ENCODE measurements at places on chromosomes 16 and 17.

DNA sequence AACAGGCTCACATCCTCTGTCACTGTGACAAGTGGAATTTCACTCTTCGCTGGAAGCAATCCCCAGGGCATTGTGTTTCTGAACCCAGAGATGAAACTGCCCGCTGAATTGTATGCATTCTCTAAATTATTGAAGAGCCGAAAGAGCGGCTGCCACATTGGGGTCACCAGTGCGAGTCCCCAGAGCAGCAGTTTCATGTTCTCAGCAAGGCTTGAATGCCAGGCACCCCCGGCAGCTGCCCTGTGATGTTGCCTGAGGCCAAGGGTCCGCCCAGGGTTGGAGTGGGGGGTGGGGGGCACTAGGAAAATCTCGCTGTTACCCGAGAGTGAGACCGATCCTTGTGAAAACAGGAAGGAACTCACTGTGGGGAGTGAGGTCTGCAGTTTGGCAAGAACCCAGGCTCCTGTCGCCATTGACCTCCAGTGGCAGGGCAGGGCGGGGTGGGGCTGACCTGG lies 20.7 kb upstream of the BCAR1 start:
- no peak for DNase-seq

GRCh38 chr16:78647019-78647418 lies 547.6 kb downstream of the WWOX start:
- no peak for DNase-seq

DNA sequence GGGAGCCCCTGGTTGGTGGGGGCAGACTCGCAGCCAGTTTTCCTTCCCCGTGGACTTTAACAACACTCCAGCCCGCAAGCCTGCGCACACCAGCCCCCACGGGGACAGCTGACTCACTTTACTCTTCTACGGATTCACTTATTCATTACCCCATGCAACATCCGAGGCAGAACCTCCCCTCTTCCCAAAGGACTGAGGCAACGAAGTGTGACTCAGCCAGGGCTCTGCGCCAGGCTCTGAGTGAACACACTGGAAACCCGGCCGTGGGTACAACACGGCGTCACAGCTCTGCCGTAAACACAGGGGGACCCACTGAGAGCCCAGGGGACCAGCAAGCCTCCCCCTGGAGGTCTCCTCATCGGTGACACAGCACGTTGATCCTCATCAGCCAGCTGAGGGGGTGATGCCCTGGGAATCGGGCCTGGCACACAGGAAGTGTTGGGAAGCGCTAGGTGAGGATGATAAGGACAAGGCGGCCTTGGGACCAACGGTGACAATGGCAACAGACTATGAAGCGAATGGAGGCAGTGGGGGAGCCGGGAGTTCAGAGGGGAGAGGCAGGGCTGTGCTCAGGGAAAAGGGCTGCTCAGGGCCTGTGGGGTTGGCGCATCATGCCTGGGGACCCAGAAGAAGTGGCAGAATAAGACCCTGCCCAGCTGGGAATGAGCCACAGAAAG lies 14.6 kb downstream of the COTL1 start:
- no peak for DNase-seq

DNA sequence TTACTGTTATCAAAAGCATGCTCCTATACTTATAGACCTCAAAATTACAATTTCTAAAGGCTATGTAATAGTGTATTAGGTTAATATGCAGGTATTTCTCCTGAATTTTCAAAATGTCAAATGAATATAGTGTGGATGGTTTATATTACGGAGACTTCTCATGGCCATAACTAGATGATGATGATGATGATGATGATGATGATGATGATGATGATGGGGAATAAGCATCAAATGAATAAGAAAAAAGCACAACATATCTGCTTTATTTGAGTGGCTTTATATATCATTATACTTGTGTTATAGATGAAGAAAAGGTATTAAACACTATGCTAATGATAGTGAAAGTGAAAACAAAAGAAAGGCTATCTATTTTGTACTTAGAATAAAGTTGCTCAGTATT lies 53.9 kb downstream of the CDC27 start:
- DNase-seq, result no peak

- DNase-seq, result peak; percentile 50
Observed at GRCh38 chr17:3695723-3696411, at the start of gene P2RX5. TSS of gene P2RX5 (minus strand) at chr17:3696155. CDS start at chr17:3696005, 150 bp downstream.

- no peak for DNase-seq
Observed at GRCh38 chr16:56477096-56477878, 25.9 kb downstream of the OGFOD1 start.

- DNase-seq, result no peak
Observed at GRCh38 chr16:67312719-67313118, 13.8 kb downstream of the KCTD19 start.

DNA sequence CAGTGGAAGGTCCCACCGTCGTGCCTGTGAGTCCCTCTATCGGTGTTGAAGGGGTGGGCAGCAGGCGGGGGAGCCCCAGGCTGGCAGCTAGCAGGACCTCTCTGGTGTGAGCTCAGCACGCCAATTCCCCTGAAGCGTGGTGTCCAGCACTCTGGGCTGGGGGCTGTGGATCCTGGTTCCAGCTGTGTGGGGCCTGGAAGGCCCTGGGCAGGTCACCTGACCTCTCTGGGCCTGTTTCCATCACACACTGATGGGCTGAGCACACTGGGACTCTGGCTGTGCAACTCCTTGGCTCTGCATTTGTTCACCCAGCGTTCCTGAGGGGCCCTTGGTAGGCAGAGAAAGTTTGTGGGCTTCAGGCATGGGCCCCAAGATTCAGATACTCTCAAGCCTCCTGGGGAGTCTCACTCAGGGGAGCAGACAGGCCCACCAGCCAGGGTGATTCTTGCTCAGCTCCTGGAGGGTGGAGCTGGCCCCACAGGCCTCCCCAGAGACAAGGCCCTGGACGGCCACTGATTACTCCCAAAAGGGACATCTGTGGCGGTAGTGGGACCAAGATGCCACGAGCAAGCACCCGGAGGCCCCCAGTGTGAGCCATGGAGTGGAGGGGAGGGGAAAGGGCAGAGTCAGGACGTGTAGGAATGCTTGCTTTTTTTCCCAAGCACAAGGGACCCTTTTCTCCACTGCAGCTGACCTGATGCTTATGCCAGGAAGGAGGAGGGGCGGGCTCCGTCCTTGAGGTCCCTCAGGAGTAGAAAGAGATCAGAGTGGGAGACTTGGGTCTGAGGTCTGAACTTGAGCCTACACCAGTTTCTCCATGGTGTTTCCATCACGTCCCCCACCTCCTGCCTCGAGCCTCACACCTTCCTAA lies 8.5 kb downstream of the SCGB1C2 start:
- no peak for DNase-seq

DNA sequence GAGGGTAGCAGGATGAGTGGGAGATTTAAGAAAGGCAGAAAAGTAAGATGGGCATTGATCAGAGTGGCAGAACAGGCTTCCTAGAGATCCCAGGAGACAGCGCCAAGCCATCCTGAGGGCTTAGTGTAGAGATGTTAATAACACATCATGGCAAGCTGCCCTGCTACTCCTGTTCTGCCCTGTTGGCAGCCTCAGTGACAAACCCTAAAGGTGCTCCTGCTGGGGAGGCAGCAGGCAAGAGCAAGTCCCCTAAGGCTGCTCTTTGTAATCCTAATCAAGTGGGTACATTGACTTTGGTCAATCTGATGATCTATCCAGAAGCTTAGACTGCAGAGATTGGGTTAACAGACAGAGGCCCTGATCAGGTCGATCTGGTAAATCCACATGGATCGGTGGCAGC lies 16.3 kb downstream of the ANKFN1 start:
- no peak for DNase-seq

DNA sequence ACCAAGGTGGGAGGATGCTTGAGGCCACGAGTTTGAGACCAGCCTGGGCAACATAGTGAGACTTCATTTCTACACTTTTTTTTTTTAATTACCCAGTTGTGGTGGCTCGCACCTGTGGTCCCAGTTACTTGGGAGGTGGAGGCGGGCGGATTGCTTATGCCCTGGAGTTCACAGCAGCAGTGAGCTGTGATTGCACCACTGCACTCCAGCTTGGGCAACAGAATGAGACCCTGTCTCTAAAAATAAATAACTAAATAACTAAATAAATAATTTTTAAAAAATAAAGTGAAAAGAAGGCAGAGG lies 9.3 kb downstream of the DNAI2 start:
- no peak for DNase-seq

GRCh38 chr17:48547808-48548522 lies 3.1 kb upstream of the HOXB2 start:
- peak; percentile 32 for DNase-seq

- no peak for DNase-seq
Observed at GRCh38 chr17:40167685-40168261, 9.5 kb upstream of the RAPGEFL1 start.

DNA sequence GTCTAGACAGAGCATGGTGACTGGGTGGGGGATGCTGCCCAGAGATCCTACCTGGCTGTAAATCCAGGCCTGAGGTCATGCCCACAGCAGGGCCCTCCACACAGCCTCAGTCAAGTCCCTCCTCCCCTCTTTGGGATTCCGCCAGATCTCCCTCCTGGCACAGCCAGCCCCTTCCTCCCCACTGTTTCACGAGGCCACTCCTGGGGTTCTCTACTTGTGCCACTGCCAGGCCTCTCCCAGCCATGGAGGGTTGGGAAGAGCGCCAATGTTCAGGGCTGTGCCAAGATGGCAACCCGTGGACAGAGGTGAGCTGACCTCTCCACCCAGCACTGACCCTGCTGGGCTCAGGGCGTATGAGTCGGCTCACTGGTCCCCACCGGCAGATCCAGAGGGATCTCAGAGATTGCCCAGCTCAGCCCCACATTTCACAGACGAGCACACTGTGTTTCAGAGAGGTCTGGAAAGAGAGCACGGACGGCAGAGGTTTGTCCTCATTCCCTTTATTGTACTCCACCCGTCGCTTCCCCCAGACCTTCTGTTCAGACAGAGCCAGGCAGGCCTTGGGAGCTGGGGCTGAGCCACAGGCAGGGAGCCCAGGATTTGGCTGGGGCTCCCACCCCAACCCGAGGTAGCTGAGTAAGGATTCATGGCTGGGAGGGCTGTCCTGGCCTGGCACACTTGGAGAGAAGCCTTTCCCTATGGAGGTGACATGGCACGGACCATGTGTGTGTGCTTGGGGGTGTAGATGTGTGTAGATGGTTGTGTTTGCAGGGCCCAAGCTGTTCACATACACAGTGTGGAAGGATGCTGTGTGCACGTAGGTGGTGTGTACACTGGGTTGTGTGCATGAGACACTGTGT lies 3.5 kb upstream of the CAMKK1 start:
- no peak for DNase-seq

DNA sequence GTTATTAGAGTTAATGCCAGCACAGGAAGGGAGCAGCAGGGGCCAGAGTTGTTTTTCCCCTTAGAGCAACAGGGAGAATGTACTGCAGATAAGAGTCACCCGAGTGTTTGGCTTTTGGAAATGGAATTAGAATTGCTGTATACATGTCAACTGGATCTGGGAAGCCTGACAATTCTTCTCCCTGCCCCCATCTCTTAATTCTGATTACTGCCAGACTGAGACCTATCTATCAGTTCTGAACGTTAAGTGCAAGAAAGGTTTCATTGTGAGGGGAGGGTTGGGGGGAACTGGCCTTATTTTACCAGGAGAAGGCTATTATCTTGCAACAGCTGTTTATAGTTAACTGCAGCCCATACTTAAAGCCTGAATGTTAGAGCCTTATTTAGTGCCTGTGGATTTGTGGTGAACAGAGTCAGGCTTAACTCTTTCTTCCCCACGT lies 424.5 kb upstream of the CDH11 start:
- no peak for DNase-seq

- DNase-seq, result no peak
Observed at GRCh38 chr17:43713494-43714162, 45.0 kb downstream of the SOST start.

- DNase-seq, result no peak
Observed at GRCh38 chr17:56629531-56630075, 36.1 kb downstream of the NOG start.

- no peak for DNase-seq
Observed at GRCh38 chr17:8628609-8629169, 1.8 kb downstream of the MYH10 start.

GRCh38 chr17:59842901-59843652 lies 49.7 kb downstream of the TUBD1 start:
- DNase-seq, result no peak

- no peak for DNase-seq
Observed at GRCh38 chr17:79104898-79105600, 30.4 kb downstream of the ENGASE start.

DNA sequence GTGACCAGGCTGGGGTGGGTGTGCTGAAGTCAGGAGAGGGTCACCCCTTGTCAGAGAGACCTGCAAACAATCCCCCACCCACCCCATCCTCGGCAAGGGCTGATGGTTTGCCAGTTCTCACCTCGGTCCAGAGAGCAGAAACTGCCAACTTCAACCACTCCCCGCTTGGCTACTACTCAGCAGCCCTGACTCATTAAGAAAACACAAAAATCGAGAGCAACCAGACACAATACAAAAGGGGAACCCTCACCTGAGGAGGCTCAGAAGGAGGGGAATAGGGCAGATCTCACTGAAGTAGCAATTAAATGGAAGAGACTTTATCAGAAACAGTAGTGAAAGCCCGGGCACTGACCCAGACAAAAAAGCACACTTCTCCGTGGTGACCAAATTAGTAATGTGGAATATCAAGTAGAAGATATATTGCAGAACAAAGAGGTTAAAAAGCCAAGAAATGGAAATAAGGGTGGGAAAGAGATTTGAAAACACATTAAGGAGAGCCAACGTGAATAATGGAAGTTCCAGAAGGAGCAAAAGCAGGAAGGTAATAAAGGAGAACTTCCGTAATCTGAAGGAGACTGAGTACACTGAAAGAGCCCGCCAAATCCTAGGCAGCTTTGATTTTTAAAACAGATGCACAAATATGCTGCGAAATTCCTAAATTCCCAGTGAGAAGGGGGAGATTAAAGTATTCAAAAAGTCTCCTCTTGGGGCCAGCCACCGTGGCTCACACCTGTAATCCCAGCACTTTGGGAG lies 23.6 kb downstream of the CENPV start:
- DNase-seq, result no peak

GRCh38 chr16:68247400-68247799 lies 2.2 kb downstream of the PLA2G15 start:
- no peak for DNase-seq

DNA sequence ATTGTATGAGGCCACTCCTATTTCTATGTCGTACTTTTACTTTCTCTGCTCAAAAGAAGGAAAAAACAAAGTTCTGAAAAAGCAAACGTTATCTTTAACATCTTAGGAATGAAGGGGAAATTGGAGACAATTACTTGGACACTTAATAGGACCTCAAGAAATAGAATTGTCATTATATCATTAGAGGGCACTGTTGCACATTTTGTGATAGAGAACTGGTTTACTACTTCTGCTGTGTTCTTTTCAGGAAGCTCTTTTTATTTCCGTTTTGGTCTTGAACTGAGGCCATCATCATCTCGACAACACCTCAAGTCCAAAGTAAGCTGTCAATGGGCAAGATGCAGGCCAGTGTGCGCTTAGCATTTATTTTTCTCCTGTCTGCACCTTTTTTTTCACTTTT lies 14.6 kb downstream of the COG4 start:
- DNase-seq, result no peak

- no peak for DNase-seq
Observed at GRCh38 chr17:49528966-49529365, 33.9 kb downstream of the NGFR start.
